ENCODE measurements at places on chromosomes 11 and 22. TPM values are rescaled to one million over a fixed set of nuclear protein-coding genes. Genes with fewer than 3 reads are reported as not detected.

FAM227A gene
- total RNA-seq, result 0.38 TPM

- no peak for DNase-seq
Observed at GRCh38 chr11:67045314-67045713, 11.3 kb upstream of the RHOD start.

DNA sequence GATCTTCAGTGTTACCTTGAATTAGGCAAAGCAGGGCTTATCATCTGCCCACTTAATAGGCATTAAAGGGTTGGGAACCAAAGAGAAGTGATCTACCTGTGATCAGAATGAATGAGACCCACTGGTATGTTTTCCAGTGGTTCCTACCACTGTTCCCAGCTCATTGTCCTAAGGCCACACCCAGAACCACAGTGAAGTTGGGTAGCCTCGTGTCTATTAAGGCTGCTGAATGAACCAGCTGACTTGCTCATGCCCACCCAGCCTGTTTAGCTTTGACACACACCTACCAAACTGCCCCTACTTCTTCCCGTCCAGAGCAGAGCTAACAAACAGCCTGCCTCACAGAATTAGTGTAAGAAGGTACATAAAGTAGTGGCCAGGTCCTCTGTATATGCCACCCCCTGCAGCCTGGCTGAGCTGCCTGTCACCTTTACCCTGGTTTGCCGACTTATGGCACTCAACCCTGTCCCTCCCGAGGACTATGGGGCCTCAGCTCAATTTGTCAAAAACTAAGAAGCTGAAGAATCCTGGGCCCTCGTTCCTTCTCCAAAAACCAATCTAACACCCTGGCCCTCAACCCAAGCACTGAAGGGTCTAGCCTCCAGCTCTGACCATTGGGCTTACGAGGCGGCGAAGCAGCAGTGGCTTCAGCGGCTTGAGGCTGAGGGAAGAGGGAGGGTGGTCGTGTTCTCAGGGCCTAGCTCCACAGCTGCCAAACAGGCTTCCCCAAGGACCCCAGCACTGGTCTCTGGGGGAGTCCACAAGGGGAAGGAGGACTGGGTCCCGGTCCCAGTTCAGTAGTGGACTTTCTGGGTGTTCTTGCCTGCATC, 9.8 kb downstream of the UCP2 start:
- DNase-seq, result no peak

- DNase-seq, result no peak
Observed at GRCh38 chr11:14635546-14635945, 8.1 kb upstream of the PDE3B start.

DBX1 gene
- not detected for total RNA-seq

GRCh38 chr11:93329936-93330445, 551 bp upstream of the DEUP1 start:
- DNase-seq, result no peak

SLC3A2 gene
- total RNA-seq, result 48.4 TPM

CCDC15 gene
- total RNA-seq, result 2.6 TPM

GRCh38 chr22:43631846-43632245, 180.3 kb downstream of the EFCAB6 start:
- no peak for DNase-seq

GRCh38 chr11:12280199-12280837, 97.1 kb upstream of the PARVA start:
- DNase-seq, result no peak

- no peak for DNase-seq
Observed at GRCh38 chr22:21866833-21867527, 465 bp downstream of the MAPK1 start.

- no peak for DNase-seq
Observed at GRCh38 chr11:66854231-66854661, 2.6 kb upstream of the LRFN4 start.

- DNase-seq, result peak; percentile 53
Observed at GRCh38 chr11:9459667-9460321, 1.0 kb upstream of the ZNF143 start.

C11orf87 gene
- total RNA-seq, result not detected

DNA sequence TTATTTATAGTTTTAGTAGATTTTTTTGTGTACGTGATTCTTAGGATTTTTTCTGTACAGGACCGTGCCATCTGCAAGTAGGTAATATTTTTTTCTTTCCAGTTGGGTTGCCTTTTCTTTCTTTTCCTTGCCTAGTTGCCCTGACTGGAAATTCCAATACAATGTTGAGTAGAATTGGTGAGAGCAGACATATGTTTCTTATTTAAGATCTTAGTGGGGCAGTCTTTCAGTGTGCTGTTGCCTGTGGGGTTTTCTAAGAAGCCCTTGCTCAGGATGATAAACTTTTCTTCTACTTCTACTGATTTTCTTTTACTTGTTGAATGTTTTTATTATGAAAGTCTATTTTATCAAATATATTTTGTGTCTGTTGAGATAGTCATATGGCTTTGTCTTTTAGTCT, 33.0 kb downstream of the ATXN10 start:
- no peak for DNase-seq

GRCh38 chr11:123451183-123451781, 21.2 kb downstream of the GRAMD1B start:
- DNase-seq, result no peak

DNA sequence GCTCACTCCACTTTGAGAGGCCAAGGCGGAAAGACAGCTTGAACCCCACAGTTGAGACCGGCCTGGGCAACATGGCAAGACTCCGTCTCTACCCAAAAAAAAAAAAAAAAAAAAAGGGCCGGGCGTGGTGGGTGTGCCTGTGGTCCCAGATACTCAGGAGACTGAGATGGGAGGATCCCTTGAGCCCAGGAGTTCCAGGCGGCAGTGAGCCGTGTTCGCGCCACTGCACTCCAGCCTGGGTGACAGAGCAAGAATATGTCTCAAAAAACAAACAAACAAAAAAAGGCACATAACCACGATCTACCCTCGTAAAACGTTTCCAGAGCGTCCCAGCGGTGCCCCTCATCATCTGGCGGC, 861 bp upstream of the RAD9A start:
- DNase-seq, result no peak

DNA sequence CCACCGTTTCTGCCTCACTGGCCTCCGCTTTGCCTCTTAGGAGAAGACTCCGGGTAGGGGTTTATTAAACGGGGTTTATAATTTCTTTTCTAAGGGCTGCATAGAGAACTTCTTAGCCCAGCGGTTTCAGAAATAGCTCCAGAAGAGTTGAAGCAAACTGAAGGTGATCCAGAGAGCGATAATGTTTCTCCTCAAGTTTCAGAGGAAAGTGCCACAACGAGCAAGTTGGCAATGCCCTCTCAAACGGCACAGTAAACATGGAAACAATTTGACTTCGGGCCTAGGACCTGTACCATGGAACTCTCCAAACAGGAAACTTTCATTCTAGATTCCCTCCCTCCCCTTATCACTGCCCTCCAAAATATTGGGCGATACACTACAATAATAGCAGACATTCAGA, 1.0 kb downstream of the ADSL start:
- DNase-seq, result no peak

DERL3 gene
- 0.76 TPM for total RNA-seq

GRCh38 chr11:44615041-44615755, 49.7 kb downstream of the CD82 start:
- DNase-seq, result no peak
